B cell (primary cell): ENCODE measurements at places on chromosomes 1 and 21.

- peak overlapping the region; percentile 71 for H3K4me3 ChIP-seq
- H3K36me3 ChIP-seq, result no peaks in the 10 kb centered on the region
- no peaks in the 10 kb centered on the region for H3K27me3 ChIP-seq
- peak overlapping the region; percentile 53 for H3K27ac ChIP-seq
Observed at GRCh38 chr1:220878191-220879075, 810 bp upstream of the HLX start.

- H3K36me3 ChIP-seq, result no peaks in the 10 kb centered on the region
- no peaks in the 10 kb centered on the region for H3K4me1 ChIP-seq
- no peak overlapping the region for H3K27ac ChIP-seq
- H3K27me3 ChIP-seq, result no peaks in the 10 kb centered on the region
- no peak overlapping the region for H3K4me3 ChIP-seq
Observed at GRCh38 chr1:245995474-245995873, 511.6 kb downstream of the SMYD3 start.

DNA sequence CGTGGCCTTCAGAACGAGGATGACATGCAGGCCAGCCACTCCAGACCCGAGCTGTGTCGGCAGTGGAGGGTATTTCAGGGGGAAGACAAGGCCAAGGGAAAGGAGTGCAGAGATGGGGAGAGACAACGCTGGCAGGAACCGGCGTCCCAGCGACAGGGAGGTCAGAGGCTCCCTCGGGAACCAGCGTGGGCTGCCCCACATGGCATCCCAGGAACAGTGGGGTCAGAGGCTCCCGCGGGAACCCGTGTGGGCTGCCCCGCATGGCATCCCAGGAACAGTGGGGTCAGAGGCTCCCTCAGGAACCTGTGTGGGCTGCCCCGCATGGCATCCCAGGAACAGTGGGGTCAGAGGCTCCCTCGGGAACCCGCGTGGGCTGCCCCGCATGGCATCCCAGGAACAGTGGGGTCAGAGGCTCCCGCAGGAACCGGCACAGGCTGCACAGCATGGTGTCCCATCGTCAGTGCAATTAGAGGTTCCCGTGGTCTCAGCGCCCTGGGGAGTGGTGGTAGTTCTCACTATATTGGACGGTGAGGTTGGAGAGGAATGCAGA is 43.0 kb downstream of the SLC19A1 start:
- H3K4me3 ChIP-seq, result no peak overlapping the region
- no peak for DNase-seq
- no peaks in the 10 kb centered on the region for H3K4me1 ChIP-seq
- no peaks in the 10 kb centered on the region for H3K27me3 ChIP-seq

GRCh38 chr1:169027607-169028320 is 78.7 kb upstream of the ATP1B1 start:
- no peak overlapping the region for H3K27ac ChIP-seq
- no peaks in the 10 kb centered on the region for H3K4me1 ChIP-seq
- H3K36me3 ChIP-seq, result no peaks in the 10 kb centered on the region
- H3K27me3 ChIP-seq, result no peaks in the 10 kb centered on the region

DNA sequence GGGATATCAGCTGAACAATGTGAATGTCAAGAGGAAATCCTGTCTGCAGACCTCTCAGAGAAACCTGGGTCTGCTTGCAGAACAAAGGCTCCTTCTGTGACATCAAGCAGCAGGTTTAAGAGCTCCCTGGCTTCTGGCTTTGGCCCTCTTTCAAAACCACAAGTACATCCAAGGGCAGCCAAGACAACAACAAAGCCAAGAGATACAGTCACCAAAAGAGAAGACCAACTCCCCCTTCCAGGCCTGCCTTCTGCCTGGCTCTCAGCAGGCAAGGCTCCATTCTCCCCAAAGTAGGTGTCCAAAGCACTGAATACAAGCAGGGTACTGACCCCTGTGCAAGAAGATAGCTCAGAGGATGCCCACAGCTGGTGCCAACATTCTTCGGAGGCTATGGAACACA is 11.5 kb downstream of the BCAR3 start:
- DNase-seq, result no peak
- H3K4me1 ChIP-seq, result no peaks in the 10 kb centered on the region
- H3K36me3 ChIP-seq, result peaks cover 4% of the 10 kb centered on the region
- no peaks in the 10 kb centered on the region for H3K27me3 ChIP-seq

GRCh38 chr1:10648689-10649516 is 147.5 kb downstream of the CASZ1 start:
- no peak overlapping the region for H3K27ac ChIP-seq
- H3K27me3 ChIP-seq, result no peaks in the 10 kb centered on the region
- no peak for DNase-seq
